Epithelial cell of umbilical artery (primary cell): ENCODE measurements at places on chromosomes 7 and 10. TPM values are rescaled to one million over a fixed set of nuclear protein-coding genes. Genes with fewer than 3 reads are reported as not detected.

Gene CDK1
- 78.0 and 88.8 TPM in 2 replicates for total RNA-seq

Gene SH2B2
- total RNA-seq, result 1.4 and 2.3 TPM in 2 replicates

Gene MUC12
- total RNA-seq, result not detected in 2 replicates

Gene DBNL
- 158 and 167 TPM in 2 replicates for total RNA-seq

Gene DDC
- total RNA-seq, result not detected in 2 replicates

Gene VAX1
- total RNA-seq, result not detected in 2 replicates

Gene CLDN4
- total RNA-seq, result 0.46 TPM in 1 of 2 replicates, not detected in the other

Gene LMTK2
- total RNA-seq, result 9.0 and 9.4 TPM in 2 replicates

Gene PCLO
- under 0.01 TPM in 2 replicates for total RNA-seq

Gene ZNF239
- total RNA-seq, result 0.65 and 0.91 TPM in 2 replicates

Gene GPR15LG
- not detected in 2 replicates for total RNA-seq

Gene CYP2E1
- total RNA-seq, result 0.32 TPM in 1 of 2 replicates, not detected in the other

Gene SLC26A3
- not detected in 2 replicates for total RNA-seq

Gene MYO3A
- not detected in 2 replicates for total RNA-seq

Gene CYREN
- total RNA-seq, result 20.1 and 22.1 TPM in 2 replicates

Gene SPACDR
- 0.30 and 0.32 TPM in 2 replicates for total RNA-seq
